Skin of body (tissue), 3 donors: ENCODE measurements at places on chromosomes 1 and 21.

DNA sequence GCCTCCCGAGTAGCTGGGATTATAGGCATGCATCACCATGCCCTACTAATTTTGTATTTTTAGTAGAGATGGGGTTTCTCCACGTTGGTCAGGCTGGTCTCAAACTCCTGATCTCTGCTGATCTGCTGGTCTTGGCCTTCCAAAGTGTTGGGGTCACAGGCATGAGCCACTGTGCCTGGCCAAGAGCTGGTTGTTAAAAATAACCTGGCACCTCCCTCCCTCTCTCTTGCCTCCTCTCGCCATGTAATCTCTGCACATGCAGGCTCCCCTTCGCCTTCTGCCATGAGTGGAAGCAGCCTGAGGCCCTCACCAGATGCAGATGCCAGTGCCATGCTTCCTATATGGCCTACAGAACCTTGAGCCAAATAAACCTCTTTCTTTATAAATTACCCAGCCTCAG lies 74.7 kb upstream of the TLR5 start:
- DNase-seq: no peak

- no peak for DNase-seq
These were observed 12.3 kb downstream of the UQCRH start for GRCh38 chr1:46315669-46316403.

DNA sequence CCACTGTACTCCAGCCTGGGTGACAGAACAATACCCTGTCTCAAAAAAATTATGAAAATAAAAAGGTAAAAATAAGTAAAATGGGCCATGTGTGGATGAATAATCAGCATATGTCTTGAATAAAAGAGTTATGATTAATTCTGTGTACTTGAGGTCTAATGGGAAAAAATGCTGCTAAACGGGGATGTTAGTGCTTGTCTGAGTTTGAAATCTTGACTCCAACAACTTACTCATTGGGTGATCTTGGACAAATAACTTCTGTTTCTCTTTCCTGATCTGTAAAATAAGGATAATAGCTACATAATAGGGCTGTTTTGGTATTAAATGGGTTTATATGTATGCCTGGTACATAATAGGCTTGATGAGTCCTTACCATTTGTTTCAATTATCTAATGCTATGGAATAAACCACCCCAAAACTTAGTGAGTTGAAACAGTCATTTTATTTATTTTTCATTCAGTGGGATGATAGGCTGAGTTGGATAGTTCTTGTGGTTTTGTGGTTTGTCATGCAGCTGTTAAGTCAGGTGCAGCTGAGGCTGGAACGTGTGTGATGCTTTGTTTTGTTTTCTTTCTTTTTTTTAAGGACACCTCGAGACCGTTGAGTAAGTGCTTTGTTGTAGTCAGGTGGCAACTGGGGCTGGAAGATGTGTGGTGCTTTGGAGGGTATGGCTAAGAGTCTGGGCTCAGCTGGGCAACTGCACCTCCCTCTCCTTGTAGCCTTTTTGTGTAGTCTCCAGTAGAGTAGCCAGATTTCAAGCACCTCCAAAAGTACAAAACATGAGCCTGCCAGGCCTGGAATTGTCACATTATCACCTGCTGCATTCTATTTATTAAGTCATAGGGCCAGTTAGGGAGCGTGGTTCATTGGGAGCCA lies 4.9 kb downstream of the MDM4 start:
- DNase-seq: no peak

DNA sequence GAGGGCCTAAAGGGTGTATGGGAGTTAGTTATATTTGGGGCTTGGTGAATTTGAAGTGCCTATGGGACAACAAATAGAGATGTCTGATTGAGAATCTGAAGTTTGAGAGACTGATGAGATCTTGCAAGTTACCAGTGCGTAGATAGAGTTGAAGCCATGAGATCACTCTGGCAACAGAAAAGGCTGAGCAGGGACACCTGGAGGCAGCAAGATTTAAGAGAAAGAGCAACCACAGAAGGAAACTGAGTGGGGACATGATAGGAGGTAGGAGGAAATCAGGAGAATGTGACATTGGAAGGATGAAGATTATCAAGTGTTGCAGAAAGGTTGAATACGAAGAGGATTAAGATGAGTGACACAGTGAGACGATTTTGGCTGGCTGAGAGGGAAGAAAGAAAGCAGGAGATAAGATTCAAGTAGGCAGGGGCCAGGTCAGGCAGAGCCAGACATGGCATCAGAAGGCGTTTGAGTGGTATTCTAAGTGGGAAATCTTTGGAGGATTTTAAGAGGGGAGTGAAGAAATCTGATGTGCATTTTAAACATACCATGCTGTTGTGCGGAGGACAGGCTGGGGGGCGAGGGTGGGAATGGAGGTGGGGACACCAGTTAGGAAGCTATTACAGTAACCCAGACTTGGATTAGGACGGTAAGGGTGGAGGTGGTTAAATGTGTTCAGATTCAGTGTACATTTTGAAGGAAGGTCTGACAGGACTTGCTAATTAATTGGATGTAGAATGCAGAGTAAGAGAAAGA lies 3.0 kb upstream of the MPL start:
- no peak for DNase-seq

GRCh38 chr21:38993561-38993960 lies 187.8 kb downstream of the ETS2 start:
- peak; percentile 95 for DNase-seq

GRCh38 chr1:207754974-207755700 lies 3.3 kb downstream of the CD46 start:
- no peak for DNase-seq

- no peak for DNase-seq
These were observed 16.9 kb downstream of the SELL start for GRCh38 chr1:169694304-169695075.

DNA sequence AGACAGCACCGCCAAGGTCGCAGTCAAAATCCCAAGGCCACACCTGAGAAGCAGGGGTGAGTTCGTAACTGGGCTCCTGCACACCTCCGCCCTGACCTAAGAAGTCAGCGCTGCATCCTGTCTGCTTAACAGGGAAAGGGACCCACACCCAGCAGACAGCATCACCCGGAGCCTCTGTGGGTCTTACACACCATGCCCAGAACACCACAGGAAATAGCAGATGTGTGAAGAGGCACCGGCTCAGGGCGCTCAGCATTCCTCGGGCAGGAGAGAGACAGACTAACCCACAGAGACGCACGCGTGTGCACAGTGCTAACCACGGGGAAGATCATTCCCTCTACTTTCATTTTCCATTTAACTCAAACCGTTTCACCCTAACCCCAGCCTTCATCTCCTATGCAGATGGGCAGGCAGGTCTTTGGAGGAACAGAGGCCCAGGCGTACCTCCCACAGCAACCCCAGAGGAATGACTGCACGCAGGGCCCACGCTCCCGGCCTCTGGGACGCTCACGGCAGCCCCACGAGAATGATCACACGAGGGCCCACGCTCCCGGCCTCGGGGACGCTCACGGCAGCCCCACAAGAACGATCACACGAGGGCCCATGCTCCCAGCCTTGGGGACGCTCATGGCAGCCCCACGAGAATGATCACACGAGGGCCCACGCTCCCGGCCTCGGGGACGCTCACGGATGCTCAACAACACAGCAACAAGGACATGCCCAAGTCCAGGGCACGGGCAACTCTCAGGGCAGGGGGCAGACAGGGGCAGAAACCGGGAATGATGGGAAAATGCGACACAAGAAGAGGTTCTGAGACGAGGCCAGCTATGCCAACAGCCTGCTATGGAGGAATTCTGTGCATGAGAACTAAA lies 20.9 kb downstream of the POFUT2 start:
- no peak for DNase-seq

GRCh38 chr1:118504867-118505266 lies 319.8 kb upstream of the SPAG17 start:
- no peak for DNase-seq

DNA sequence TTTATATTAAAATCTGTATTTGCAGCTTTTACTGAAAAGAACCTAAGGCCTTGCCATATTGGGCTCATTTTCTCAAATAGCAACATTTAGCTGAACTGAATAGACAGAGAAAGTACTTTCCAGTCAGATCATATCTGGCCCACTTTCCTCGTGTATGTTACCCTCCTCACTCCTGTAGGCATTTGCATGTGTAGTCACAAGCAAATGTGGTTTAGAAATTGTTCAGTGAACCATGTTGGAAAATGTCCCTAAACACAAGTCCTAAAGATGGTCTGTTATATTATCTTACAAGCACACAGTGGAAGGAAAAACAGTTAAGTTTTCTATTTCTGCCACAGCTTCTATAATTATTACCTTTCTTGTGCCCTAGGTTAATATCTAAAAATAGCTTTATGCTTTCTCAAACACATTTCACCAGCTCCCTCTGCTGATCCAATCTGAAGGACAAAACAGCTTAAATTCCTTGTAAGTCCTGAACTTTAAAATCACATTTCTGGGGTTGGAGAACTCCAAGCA lies 606 bp upstream of the FMO4 start:
- no peak for DNase-seq

GRCh38 chr1:1352786-1353388 lies 3.7 kb upstream of the DVL1 start:
- no peak for DNase-seq

GRCh38 chr21:15967661-15968060 lies 237.9 kb downstream of the USP25 start:
- DNase-seq: no peak

DNA sequence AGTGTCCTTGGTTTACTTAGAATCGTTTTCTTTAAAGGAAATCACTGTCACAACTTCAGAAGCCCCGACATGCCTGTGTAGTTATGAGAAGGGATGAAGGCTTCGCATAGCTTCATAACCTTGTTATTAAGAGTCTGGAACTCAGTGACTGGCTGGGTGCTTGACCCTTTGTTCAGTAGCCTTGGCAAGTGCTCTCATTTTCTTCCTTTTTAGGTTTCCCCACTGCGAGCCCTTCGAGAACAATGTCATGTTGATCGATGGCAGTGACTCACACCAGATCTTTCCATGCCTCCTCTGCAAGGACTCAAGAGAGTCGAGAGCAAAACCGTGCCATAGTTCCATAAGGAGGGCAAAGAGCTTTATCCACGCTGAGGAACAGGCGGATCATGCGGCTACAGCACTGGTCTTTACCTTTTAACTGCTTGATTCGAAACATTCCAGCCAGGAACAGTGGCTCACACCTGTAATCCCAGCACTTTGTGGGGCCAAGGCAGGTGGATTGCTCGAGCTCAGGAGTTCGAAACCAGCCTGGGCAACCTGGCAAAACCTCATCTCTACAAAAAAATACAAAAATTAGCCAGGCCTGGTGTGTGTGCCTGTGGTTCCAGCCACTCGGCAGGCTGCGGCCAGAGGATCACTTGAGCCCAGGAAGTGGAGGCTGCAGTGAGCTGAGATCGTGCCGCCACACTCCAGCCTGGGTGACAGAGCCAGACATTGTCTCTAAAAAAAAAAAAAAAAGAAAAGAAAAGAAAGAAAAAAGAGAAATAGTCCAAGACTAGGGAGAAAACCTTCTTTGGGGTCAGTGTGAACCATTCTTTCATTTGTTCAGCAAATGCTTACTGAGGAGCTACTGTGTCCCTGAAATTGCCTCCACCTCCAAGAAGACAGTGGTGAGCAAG lies 95.4 kb upstream of the ERRFI1 start:
- DNase-seq: no peak

DNA sequence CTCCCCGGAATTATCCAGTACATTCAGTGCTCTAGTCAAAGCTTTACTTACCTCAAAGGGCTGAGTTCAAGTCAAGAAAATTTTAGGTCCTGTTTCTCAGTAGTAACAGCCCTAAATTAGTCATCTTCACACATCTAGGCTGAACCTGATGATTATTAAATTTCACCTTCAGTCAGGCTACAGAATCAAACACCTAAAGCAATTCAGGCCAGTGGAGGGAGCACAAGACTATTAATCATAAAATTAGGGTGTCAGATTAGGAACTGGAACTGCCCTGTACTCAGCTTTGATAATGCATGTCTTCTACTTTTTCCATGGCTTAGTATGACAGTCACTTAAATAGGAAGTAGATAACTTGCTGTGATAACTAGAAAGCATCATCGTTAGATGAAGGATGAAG lies 28.4 kb upstream of the BCAS2 start:
- DNase-seq: no peak

- no peak for DNase-seq
These were observed 25.4 kb upstream of the ALDH4A1 start for GRCh38 chr1:18927654-18928272.

- no peak for DNase-seq
These were observed 59.6 kb downstream of the RUNX1 start for GRCh38 chr21:34989337-34990151.

- DNase-seq: no peak
These were observed 63.4 kb upstream of the BCL10 start for GRCh38 chr1:85339656-85340399.

DNA sequence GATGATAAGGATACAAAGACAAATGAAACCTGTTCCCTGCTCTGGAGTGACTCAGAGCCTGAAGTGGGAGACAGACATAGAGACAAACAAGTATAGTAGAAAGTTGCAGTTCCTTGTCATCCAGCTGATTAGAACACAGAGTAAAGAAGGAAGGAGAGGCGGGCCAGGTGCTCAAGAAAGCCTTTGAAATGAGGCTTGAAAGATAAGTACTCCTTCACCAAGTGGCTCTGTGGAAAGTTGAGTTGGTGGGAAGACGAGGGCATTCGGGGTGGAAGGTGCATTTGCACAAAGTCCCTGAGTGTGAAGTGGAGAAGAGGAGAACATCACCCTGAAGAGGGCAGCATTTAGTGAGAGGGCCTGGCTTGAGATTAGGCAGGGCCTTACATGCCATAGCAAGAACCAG lies 17.0 kb downstream of the MARK1 start:
- DNase-seq: no peak

DNA sequence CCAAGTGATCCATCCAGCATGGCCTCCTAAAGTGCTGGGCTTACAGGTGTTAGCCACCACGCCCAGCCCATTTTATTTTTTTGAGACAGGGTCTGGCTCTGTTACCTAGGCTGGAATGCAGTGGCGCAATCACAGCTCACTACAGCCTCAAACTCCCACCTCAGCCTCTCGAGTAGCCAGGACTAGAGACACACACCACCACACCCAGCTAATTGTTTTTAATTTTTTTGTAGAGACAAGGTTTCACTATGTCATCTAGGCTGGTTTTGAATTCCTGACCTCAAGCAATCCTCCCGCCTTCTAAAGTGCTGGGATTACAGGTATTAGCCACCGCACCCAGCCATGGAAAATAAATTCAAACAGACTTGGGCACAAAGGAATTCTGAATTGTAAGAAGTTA lies 31.9 kb downstream of the PUM1 start:
- DNase-seq: no peak

- no peak for DNase-seq
These were observed 84.0 kb downstream of the CD247 start for GRCh38 chr1:167434306-167434705.

- DNase-seq: no peak
These were observed 18.7 kb downstream of the CTSK start for GRCh38 chr1:150789396-150789795.

GRCh38 chr1:241266121-241266520 lies 90.9 kb downstream of the RGS7 start:
- DNase-seq: no peak

GRCh38 chr1:178498896-178499675 lies 2.3 kb upstream of the CLEC20A start:
- no peak for DNase-seq
